ENCODE measurements at places on chromosomes 6 and 20.

GRCh38 chr20:1940581-1940980 is 45.4 kb downstream of the SIRPA start:
- no peak for DNase-seq

DNA sequence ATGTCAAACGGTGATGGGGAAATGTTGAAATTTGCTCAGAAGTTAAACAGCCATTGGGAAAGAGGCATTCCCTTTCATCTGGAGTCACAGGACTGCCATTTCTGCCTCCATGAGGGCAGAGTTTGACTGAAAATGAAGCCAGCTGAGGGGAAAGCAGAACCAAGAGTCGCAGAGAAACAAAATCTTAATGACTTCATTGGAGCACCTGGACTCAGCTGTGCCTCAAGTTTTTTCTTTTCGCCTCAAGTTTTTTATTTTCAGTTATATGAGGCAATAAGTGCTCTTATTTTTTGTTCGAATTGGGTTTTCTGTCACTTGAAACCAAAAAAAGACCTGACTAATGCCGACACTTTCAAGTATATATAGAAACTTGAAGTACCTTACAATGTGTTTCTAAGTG is 161.3 kb downstream of the PKHD1 start:
- no peak for DNase-seq

GRCh38 chr20:59469267-59470252 is 134.8 kb upstream of the PHACTR3 start:
- no peak for DNase-seq

DNA sequence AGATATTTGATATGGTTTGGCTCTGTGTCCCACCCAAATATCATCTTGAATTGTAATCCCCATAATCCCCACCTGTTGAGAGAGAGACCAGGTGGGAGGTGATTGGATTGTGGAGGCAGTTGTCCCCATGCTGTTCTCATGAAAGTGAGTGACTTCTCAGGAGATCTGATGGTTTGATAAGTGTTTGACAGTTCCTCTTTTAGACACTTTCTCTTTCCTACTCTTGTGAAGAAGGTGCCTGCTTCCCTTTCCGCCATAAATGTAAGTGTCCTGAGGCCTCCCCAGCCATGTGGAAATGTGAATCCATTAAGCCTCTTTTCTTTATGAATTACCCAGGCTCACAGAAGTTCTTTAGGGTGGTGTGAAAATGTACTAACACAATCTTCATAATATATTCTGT is 1404.0 kb upstream of the ADGRB3 start:
- DNase-seq: no peak

DNA sequence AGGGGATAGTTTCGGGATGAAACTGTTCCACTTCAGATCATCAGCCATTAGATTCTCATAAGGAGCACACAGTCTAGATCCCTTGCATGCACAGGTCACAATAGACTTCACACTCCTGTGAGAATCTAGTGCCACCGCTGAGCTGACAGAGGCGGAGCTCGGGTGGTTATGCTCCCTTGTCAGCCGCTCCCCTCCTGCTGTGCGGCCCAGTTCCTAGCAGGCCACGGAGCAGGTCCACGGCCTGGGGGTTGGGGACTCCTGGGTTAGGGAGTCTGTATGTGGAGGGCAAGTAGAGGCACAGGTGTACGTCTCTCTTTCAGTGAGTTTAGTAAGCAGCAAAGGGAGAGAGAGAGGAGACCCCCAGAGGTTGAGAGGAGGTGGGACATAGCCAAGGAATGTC is 30.5 kb upstream of the MDFI start:
- no peak for DNase-seq

GRCh38 chr6:70277470-70277869 is 25.4 kb downstream of the COL9A1 start:
- DNase-seq: no peak

- DNase-seq: no peak
These were observed 14.1 kb upstream of the CHMP4B start for GRCh38 chr20:33796907-33797544.

DNA sequence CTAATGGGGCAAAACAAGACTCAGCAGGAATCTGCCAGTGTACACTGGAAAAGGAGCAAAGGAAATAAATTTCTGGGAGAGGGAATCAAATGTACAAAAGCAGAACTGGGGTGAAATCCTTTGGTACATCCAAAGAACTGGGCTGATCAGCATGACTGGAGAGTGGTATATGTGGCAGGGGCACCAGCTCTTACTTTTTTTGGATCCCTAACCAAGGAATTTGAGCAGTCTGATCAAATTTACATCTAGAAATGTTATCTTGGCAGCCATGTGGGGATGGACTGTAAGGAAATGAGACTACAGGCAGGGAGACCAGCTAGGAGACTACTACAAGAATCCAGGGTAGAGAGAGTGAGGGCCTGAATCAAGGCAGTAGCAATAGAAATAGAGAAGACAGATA is 1.2 kb upstream of the ZSCAN31 start:
- no peak for DNase-seq

DNA sequence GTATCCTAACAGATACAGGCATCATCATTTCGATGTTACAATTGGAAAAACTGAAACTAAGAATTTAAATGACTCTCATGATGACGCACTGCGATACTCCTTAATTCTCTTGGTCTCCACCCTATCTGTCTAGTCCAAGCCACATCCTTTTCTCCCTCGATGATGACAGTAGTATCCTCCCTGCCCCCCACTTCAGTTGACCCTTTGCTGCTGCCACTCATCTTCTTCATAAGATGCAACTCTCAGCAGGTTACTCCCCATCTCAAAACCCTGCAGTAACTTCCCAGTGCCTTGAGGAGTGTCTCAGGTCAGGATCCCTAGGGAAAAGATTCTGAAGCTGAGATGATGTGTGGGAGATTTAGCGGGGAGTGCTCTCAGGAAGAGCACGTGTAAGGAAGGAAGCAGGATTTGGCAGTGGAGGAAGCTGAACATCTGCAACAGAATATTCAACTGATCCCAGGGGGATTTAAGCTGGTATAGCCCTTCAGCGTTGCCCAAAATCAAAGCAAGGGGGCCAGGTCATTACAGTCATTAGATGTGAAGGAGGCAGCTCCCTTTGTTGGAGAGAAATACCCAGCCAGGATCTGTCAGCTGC is 16.1 kb downstream of the JPH2 start:
- DNase-seq: no peak

GRCh38 chr20:16206817-16207216 is 366.4 kb downstream of the KIF16B start:
- DNase-seq: no peak
